Hypothalamus (tissue), 51 donors: ENCODE measurements at places on chromosomes 1 and 21.

DNA sequence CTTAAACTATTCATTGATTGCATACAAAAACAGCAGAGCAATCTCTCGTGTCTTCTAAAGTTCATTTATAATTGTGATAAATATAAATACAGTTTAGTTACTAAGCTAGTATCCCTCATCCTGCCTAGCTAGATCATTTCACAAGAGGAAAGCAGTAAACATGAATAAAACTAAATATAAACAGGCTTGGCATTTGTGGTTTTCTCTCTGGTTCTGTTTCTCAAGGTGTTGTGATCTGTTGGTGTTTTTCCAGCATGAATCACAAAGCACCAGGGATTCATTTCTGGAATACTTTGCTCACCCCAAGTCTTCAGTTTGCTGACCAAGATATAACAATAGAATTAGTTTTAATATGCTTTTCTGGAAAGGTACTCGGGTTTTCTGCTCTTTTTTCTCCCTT lies 32.7 kb upstream of the GLIS1 start:
- no peak for DNase-seq

DNA sequence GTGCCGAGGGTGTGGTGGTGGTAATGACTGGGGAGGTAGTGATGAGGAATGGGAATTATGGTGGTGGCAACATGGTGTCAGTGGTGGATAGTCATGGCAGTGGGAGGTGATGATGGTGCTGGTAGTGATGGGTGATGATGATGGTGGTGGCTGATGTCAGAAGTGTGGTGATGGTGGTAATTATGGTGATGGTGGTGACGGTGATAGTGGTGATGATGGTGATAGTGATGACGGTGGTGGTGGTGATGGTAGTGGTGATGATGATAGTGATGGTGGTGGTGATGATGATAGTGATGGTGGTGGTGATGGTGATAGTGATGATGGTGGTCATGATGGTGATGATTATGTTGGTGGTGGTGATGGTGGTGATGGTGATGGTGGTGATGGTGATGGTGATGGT lies 162.8 kb downstream of the NPHP4 start:
- DNase-seq, result no peak

DNA sequence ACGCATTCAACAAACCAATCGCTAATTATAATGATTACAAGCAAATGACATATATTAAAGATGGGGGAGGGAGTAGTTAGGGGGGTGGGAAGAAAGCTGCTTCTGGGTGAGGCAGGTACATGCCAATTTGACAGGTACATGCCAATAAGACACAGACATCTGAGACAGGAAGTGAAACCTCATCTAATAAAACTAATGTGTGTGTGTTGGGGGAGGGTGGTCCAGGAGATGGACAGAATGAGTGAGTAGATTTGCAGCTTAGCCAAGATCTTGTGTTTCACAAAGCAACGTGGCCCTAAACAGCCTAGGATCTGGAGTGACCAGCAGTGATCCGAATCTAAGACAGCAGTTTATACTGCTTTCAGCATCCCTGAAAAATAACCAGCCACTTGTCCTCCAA lies 10.8 kb downstream of the CFAP45 start:
- no peak for DNase-seq

DNA sequence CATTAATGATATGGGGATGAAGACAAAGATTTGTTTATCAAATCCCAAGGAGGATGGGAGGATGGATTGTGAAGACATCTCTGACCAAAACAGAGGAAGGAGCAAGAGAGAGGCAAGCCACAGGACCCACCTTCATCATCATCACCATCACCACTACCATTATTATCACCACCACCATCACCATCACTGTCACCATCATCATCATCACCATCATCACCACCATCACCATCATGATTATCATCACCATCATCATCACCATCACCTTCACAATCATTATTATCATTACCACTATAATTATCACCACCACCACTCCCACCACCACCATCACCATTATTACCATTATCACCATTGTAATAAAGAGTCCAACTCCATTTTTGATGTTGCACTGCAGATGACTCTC lies 482.5 kb downstream of the PTPRU start:
- DNase-seq, result no peak

- no peak for DNase-seq
Observed at GRCh38 chr1:38558500-38559445, 300.8 kb downstream of the RRAGC start.

GRCh38 chr1:225684741-225685140 lies 31.8 kb upstream of the ENAH start:
- no peak for DNase-seq

DNA sequence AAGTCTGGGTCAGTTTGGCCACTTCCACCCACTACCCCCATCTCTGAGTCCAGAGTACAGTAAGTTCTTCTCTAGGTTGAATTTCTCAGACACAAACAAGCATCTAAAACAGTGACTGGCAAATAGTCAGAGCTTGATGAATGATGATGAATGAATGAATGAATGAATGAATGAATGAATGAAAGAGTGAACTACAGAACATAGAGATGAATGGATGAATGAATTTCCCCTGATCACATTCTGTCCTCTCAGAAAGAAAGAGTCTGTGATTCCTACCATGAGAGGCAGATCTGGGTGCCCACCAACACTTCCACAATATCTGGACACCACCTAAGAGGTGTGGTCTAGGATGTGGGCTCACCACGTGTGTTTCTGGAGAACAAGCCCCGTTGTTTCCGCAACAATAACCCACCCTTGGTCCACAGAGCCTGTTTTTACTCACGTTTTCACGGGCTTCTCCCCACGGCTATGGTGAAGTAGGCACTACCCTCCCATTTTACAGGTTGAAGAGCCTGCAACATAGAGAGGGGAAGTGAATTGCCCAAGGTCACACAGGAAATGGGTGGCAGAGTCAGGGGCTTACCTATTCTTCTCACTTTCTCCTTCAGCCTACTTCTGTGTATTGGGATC lies 40.2 kb upstream of the IFFO2 start:
- no peak for DNase-seq

- DNase-seq, result no peak
Observed at GRCh38 chr1:245687152-245687635, 532.4 kb downstream of the KIF26B start.

- no peak for DNase-seq
Observed at GRCh38 chr1:206557636-206558473, 50.5 kb downstream of the RASSF5 start.

DNA sequence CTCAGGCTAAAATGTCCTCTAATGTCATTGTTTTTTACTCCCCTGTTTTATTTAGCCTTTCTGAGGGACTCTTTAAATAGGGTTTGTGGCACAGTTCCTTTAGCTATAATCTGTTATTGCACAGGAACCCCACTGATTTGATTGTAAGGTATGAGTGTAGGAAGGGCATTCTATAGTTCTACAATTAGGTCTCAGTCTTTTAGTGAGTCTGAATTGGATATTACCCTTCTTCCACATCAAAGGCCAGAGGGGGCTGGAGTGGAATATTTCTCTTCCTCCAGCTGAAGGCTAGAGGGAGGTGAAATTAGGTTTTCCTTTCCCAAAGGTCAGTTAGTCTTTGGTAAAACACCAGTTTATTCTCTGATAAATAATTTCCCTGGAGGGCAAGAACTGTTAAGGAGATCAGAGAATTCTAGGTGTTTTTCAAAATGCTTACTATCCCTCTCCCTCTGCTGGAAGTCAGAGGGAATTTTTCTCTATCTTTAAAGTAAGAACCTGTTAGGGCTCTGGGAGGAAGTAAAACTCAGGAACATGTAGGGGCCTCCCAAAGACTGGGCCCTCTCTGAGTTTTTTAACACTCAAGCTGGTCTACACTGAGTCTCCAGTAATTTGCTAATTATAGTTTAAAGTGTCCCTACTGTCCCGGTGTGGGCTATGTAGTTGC lies 176.3 kb upstream of the ZNHIT6 start:
- no peak for DNase-seq

GRCh38 chr1:1833456-1833855 lies 55.2 kb upstream of the NADK start:
- no peak for DNase-seq

GRCh38 chr1:12448746-12449177 lies 169.2 kb downstream of the DHRS3 start:
- DNase-seq, result no peak

GRCh38 chr1:90671741-90672140 lies 45.4 kb downstream of the BARHL2 start:
- DNase-seq, result no peak

- no peak for DNase-seq
Observed at GRCh38 chr1:17676387-17677060, 78.6 kb upstream of the ACTL8 start.

GRCh38 chr1:235513495-235514366 lies 9.5 kb upstream of the B3GALNT2 start:
- DNase-seq, result peak; percentile 40

DNA sequence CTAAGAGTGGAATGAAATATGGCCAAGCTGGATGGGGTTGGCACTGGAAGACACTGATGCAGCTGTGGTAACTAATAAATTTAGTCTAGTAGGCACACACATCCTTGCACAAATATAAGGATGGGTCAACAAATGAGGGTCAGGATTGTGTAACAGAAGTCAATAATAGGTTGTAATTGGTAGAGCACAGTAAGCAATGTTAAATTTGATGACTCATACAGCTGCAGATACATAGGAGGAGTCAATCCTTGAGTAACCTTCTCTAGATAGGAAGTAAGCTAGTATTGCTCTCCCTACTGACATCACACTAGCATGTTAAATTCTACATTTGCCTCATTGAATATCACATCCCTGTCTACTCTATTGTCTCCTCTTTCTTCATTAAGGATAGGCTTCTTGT lies 332.1 kb downstream of the PTPRC start:
- no peak for DNase-seq

DNA sequence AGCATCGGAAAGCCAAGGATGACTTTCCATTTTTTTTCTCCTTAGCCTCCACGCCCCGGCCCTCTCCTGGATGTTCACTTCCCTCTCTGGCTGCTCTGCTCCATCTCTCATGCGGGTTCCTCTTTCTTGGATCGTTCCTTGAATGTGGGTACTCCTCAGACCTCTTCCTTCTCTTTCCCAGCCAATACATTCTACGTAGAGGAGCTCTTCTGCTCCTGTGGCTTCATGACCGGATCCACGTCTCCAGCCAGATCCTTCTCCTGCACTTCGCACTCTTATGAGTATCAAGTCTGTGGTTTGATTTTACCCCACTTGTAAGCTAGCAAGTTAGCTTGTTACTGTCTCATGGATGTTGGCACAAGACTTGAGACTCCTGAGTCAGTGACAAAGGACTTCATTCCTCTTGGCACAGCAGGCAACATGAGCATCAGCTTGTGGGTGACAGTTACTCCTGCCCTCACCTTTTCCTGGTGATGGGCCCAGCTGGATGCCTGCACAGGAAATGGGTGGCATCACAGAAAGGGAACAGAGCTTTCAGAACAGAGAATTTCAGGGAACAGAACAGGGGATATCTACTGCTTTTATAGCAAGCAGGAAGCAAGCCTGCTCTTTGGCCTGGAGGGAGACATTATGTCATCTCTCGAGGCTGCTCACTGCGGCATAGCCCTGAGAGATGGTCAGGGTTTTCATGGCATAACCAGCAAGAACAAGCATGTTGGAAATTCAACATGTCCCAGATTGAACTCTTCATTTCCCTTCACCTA lies 100.1 kb upstream of the KIF26B start:
- no peak for DNase-seq
